ENCODE measurements at places on chromosomes 2 and 18. TPM values are rescaled to one million over a fixed set of nuclear protein-coding genes. Genes with fewer than 3 reads are reported as not detected.

Gene SERPINB8
- 20.9 TPM for total RNA-seq

DNA sequence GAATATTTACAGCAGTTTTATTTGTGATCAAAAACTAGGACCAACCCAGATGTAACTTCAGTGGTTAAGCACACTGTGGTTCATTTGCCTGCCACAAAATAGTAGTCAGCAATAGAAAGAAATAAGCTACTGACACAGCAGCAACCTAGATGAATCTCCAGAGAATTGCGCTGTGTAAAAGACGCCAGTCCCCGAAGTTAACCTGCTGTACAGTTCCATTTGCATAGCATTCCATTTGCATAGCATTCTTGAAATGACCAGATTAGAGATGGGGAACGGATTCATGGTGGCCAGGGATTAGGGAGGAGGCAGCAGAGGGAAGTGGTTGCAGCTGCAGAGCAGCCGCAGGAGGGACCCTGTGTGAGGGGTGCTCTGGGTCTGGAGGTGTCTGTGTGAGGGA, 39.3 kb upstream of the NFATC1 start:
- DNase-seq, result no peak

Gene TRIP12
- total RNA-seq, result 346 TPM

- peak; percentile 69 for DNase-seq
Measured at GRCh38 chr18:27860701-27861107, 316.2 kb downstream of the CDH2 start.

Gene ATP6V1C2
- 0.05 TPM for total RNA-seq

GRCh38 chr2:133854603-133855200, 286.4 kb upstream of the NCKAP5 start:
- DNase-seq, result no peak

- DNase-seq, result peak; percentile 40
Measured at GRCh38 chr2:229752970-229753729, 38.8 kb upstream of the DNER start.

GRCh38 chr18:51668101-51668500, 470.6 kb upstream of the MEX3C start:
- peak; percentile 15 for DNase-seq

Gene SPC25
- total RNA-seq, result 1.2 TPM
